GM04504 (cell line): ENCODE measurements at places on chromosomes 12 and 14.
A peak's percentile ranks its signal among the peaks of the same experiment; 100 is the strongest.

DNA sequence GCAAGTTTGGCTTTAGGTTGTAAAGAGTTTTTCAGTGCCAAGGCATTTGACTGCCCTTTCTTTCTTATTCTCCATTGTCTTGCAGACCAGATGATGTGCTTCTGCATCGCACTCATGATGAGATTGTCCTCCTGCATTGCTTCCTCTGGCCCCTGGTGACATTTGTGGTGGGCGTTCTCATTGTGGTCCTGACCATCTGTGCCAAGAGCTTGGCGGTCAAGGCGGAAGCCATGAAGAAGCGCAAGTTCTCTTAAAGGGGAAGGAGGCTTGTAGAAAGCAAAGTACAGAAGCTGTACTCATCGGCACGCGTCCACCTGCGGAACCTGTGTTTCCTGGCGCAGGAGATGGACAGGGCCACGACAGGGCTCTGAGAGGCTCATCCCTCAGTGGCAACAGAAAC lies 64.3 kb downstream of the KCNMB4 start:
- DNase-seq = no peak

GRCh38 chr12:106214571-106214970 lies 33.2 kb downstream of the CKAP4 start:
- DNase-seq = no peak

GRCh38 chr12:81249976-81250375 lies 172.1 kb downstream of the ACSS3 start:
- DNase-seq = no peak

GRCh38 chr14:89489761-89490437 lies 72.9 kb upstream of the FOXN3 start:
- DNase-seq = no peak

- DNase-seq = no peak
Measured at GRCh38 chr14:96089401-96089800, 50.2 kb downstream of the C14orf132 start.

GRCh38 chr12:4269279-4269991 lies 4.1 kb upstream of the CCND2 start:
- DNase-seq = no peak

DNA sequence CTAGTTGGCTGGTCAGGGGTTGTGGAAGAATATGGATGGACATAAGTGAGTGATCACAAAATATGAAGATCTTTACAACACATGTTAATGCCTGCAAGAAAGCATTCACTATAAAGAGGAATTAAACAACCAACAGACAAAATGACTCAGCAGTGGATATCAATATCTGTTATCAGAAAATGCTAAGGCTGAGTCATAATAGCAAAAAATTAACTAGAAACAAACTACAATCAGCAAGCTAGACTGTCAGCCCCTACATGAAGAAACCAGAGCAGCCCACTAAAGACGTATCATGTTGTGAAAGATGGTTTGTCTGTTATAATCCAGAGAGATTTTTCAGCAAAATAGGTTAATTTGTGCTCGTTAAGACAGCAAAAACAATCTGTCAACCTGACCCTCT lies 472.9 kb downstream of the NELL2 start:
- no peak for DNase-seq

DNA sequence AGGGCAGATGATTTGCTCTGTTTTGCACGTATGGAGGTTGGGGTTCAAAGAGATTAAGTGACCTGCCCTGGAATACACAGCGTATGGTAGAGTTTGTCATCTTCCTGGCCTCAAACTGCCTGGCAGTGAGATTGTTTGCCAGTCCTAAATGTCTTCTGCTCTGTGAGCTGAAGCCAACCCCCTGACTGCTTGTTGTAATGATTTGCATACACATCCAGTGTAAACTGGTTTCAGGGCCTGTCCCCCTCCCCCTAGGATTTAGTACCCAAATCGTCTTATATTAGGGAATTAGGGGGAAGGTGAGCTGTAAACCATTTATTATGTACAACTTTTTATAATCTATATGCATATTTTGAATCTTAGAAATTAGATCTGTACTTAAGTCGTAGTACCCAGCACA lies 38.4 kb downstream of the AKAP3 start:
- DNase-seq = no peak

- no peak for DNase-seq
Measured at GRCh38 chr14:103728721-103729120, 13.1 kb downstream of the ZFYVE21 start.

DNA sequence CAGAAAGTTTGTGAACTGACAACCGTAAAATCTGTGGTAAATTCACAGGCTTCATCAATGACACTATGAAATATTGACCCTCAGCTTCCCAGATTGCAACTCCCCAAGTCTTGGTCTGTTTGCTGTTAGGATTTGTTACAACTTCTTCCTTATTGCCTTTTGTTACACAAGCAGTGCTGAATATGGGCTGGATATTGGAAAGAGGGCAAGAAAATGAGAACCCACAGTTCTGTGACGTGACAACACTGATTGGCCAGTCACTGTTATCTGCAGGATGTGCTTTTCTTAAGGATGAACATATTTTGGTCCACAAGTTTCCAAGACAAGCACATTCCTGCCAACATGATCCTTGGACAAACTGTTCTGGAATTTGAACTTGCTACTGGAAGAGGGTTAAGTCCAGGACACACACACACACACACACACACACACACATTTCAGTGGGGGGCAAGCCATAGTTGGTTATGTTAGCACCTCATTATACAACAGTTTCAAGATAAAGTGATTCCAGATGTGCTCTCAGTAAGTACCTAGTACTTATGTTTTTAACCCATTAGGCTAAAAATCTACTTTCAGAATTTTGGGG lies 16.6 kb upstream of the SLC38A2 start:
- peak; percentile 95 for DNase-seq

GRCh38 chr14:98791661-98792060 lies 480.3 kb downstream of the BCL11B start:
- no peak for DNase-seq

- no peak for DNase-seq
Measured at GRCh38 chr14:91872011-91872501, 4.7 kb upstream of the TC2N start.

- no peak for DNase-seq
Measured at GRCh38 chr12:31714406-31715271, 14.2 kb downstream of the AMN1 start.

DNA sequence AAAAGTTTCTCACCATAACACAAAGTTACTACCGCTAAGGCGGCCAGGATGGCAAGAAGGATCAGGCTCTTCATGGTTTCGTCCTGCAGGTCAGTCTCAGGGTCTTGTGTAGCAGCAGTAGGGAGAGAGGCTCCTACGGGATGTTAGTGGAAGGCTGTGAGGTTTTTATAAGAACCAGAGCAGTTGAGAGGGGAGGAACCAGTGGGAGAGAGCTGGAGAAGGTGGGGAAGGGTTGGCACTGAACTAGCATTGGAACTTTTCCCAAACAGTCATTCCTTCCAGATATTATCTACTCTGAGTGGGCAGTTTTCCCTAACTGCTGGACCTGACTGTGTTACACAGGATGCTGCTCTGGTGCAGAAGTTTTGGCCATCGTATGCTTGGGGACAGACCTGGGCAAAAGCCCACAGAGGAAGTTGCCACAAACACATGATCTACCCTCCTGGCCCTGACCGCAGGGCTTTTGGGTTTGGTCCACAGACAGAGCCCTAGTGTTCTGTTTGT lies at the start of gene MGP:
MGP (minus strand) TSS at position 137 of the 504 bp plus-strand sequence; CDS start at position 74, 63 bp downstream.
- no peak for DNase-seq

GRCh38 chr14:69002069-69002468 lies 23.0 kb upstream of the ACTN1 start:
- DNase-seq = no peak

GRCh38 chr14:56811593-56812363 lies 1.5 kb upstream of the OTX2 start:
- DNase-seq = no peak

DNA sequence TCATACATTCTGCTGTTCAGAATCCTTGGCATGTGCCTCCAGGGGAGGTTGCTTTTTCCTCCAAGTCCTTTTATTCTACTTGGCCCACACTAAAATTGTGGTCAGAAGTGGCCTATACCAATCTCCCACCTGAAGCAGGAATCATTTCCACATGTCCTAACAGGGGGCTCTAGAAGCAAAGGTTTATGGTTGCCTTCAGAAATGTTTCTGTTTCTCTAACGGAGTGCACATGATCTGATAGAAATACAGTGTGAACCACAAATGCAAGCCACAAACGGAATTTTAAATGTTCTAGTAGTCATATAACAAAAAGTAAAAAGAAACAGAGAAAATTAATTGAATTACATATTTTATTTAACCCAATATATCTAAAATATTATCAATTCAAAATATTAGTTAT lies 4.0 kb downstream of the PTGER2 start:
- DNase-seq = no peak
